MCF 10A (cell line): ENCODE measurements at places on chromosomes 12 and 14. TPM values are rescaled to one million over a fixed set of nuclear protein-coding genes. Genes with fewer than 3 reads are reported as not detected.

Gene FAM186B
- 0.30 and 0.64 TPM in 2 replicates for total RNA-seq

Gene PIWIL1
- total RNA-seq = not detected in 2 replicates

Gene CD163L1
- total RNA-seq = 2.1 and 3.5 TPM in 2 replicates

DNA sequence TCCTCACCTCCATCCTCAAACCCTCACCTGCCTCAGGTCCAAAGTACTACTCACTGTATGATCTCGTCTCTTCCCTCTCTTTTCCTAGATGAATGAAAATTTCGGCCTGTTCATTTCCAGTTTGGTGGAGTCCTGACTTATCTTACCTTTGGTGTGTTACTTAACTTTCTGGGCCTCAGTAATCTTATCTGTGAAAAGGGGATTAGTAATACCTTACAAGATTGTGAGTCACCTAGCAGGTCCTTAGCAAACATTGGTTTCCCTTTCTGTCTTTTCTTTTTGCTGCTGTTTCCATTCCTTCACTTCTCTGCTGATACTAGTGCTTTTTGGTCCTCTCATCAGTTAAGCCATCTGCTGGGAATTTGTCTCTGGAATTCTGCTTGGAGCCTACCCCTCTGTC lies 52.8 kb downstream of the AKAP6 start:
- no peaks in the 10 kb centered on the region for H3K27me3 ChIP-seq
- H3K27ac ChIP-seq = no peak overlapping the region
- no peaks in the 10 kb centered on the region for H3K36me3 ChIP-seq
- DNase-seq = no peak
- H3K4me3 ChIP-seq = no peak overlapping the region

DNA sequence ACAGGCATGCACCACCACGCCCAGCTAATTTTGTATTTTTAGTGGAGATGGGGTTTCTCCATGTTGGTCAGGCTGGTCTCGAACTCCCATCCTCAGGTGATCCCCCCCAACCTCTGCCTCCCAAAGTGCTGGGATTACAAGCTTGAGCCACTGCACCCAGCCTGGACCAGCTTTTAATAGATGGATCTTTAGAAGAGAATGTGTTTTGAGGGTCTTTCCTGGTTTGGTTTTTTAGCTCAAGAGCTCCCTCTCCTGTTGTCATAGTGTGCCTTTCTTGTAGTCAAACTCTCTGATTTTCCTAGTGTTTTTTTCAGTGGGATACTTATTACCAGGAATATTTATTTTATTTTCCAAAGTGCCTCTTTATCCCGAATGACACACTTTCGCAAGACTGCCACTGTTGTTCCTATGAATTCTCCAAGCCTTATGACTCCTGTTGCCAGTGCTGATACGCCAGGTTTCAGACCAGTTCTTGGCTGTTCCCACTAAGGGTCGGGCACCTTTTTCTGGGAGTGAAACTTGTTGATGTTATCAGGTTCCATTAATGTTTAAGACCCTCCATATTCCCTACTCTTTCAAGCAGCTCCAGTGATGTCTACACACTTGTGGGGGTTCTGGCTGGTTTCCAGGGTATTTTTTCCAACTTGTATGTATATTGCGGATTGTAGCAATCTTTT lies 31.5 kb upstream of the LIMA1 start:
- no peaks in the 10 kb centered on the region for H3K27me3 ChIP-seq
- DNase-seq = peak; percentile 39
- peaks cover 5% of the 10 kb centered on the region for H3K4me1 ChIP-seq
- no peak overlapping the region for H3K27ac ChIP-seq

DNA sequence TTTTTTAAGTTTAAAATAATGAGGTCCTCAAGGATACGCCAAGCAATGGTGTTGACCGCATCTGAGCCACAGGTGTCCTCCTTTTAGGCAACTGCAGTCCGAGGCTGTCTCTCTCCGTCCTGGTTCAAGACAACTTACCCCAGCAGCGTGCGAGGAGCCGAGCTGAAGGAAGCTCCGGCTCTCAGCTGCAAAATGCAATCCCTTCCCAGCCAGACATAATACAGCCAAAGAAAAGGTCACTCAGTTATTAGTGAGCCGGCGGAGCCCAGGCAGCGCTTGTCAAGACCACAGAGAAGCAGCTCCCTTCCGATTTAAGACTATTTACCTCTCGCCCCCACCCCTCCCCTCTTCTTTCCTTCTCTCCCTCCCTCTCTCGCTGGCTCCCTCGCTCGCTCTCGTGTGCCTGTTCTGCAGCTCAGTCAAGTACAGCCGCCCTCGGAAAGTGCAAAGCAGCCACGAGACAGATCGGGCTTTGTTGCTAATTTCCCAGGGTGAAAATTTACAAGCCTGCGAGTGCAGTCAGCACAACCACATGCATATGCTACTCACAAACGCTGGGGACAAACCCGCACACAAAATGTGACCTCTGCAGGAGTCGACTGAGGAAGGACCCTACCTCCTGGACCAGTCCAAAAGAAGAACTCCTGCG lies 363 bp upstream of the LMO3 start:
- H3K4me1 ChIP-seq = peaks cover 13% of the 10 kb centered on the region
- H3K4me3 ChIP-seq = peak overlapping the region; percentile 71
- H3K27ac ChIP-seq = no peak overlapping the region
- H3K36me3 ChIP-seq = no peaks in the 10 kb centered on the region
- H3K27me3 ChIP-seq = no peaks in the 10 kb centered on the region

DNA sequence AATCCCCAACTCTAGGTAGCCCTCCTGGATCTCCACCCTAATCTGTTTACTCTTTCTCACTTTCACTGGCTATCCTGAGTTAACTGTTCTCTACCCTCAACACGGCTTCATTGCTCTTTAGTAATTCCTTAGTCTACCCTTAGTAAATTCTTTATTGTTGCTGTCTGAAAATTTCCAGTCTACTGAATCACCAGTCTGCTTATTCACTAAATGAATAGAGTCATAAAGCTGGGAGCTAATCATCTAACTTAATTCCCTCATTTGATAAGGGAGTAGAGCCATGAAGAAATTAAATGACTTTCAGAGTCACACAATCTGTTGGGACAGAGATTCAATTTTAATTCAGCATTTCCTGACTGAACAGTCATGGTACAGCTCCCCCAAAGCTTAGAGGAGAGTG lies 36.5 kb downstream of the YEATS4 start:
- no peak for DNase-seq
- no peaks in the 10 kb centered on the region for H3K27me3 ChIP-seq
- H3K4me1 ChIP-seq = no peaks in the 10 kb centered on the region
- peaks cover 18% of the 10 kb centered on the region for H3K36me3 ChIP-seq
- no peak overlapping the region for H3K4me3 ChIP-seq
- no peak overlapping the region for H3K27ac ChIP-seq

DNA sequence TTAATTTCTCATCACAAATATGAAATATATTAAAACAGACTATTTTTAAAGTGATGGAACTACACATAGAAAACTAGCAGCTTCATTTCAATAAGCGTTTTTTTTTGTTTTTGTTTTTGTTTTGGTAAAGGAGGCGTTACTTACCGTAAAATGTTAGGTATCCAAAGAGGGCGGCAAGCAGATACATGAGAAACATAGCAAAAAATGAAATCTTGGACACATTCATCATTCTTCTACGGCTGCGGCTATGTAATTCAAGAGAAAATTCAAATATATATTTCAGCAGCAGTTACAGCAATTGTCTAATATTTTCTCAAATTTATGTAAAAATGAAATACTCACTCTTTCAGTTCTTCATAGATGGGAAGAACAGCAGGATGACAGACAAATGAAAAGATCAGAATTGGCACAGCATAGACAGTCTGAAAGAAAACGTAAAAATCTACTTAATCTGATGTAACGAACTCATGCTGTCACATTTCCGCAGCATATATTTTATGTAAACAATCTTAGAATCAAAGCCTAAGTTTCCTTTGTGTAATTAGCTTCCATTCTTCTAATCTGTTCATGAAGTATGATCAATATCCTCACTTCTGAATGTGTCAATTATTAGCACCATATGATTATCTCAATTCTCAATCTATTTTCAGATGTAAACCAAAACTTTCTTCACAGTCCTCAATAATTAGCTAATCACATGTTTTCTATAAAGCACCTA lies 8.8 kb downstream of the SLC38A2 start:
- DNase-seq = no peak
- H3K27ac ChIP-seq = no peak overlapping the region
- no peaks in the 10 kb centered on the region for H3K27me3 ChIP-seq
- peak overlapping the region; percentile 48 for H3K4me3 ChIP-seq
- peaks cover 24% of the 10 kb centered on the region for H3K4me1 ChIP-seq

- H3K27ac ChIP-seq = no peak overlapping the region
- peak; percentile 3 for DNase-seq
- no peaks in the 10 kb centered on the region for H3K36me3 ChIP-seq
These were observed 88.4 kb downstream of the MYF5 start for GRCh38 chr12:80805106-80805505.

DNA sequence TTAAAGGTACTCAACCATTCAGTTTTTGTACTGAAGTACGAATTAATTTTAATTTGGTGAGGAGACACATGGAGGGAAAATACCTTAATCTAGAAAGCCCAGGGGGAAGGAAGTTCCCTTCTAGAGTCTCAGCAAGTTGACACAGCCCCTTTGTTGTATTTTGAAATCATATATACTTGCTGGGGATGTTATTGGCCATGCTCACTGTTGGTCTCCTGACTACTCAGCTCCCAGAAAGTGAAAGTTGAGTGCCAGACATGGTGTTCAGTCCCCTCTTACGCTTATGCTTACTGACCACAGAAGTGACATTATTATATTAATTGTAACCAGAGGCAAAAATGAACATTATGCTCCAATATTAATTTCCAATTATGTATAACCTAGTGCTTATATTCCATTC lies 28.1 kb downstream of the ARF6 start:
- H3K27me3 ChIP-seq = no peaks in the 10 kb centered on the region
- H3K4me1 ChIP-seq = peaks cover 20% of the 10 kb centered on the region
- DNase-seq = no peak
- H3K4me3 ChIP-seq = no peak overlapping the region
- H3K27ac ChIP-seq = no peak overlapping the region
- H3K36me3 ChIP-seq = no peaks in the 10 kb centered on the region

GRCh38 chr12:106067606-106068205 lies 71.0 kb downstream of the NUAK1 start:
- H3K27ac ChIP-seq = no peak overlapping the region
- no peaks in the 10 kb centered on the region for H3K4me1 ChIP-seq
- H3K36me3 ChIP-seq = peaks cover 9% of the 10 kb centered on the region
- no peaks in the 10 kb centered on the region for H3K27me3 ChIP-seq

DNA sequence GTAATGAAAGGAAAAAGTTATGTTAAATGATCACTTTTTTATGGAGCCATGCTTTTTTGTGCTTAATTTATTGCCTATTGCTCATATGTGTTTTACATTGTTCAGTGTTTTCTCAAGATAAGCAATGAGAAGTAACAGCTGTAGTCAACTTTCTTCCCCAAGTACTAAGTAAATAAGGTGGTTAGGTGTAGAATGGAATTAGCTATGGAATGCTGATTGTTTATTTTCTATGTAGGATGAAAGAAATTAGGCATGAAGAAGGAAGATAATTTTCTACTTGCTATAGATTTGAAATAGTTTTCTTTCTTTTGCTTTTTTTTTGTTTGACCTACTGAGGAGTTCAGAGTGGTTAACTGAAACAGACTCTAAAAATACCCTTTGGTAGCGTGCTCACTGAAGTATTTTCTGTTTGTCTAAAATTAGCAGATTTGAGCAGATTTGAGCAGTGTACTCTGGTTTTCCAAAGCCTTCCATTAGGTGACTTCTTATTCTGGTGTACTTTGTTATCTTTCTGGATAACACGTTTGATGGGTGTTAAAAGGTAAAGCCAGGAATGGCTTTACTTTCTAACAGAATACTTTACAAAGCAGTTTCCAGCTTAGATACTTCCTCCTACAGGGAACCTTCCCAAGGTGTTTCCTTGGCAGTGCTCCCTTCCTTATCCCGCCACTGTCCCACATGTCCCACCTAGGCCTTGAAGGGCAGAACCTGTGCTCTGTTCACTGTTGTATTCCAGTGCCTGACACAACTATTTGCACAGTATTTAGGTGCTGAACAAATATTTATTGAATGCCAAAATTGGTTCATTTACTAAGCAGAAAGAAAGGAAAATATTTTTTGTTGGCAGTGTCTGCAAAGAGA lies 56.0 kb downstream of the RASSF3 start:
- no peak for DNase-seq
- no peak overlapping the region for H3K4me3 ChIP-seq
- peak overlapping the region; percentile 14 for H3K27ac ChIP-seq
- H3K36me3 ChIP-seq = no peaks in the 10 kb centered on the region

GRCh38 chr14:74892745-74893144 lies 11.0 kb downstream of the DLST start:
- no peaks in the 10 kb centered on the region for H3K27me3 ChIP-seq
- DNase-seq = no peak
- no peak overlapping the region for H3K4me3 ChIP-seq
- peaks cover 14% of the 10 kb centered on the region for H3K4me1 ChIP-seq

- no peak overlapping the region for H3K27ac ChIP-seq
- no peaks in the 10 kb centered on the region for H3K4me1 ChIP-seq
- H3K27me3 ChIP-seq = peaks cover 36% of the 10 kb centered on the region
- DNase-seq = no peak
- H3K36me3 ChIP-seq = no peaks in the 10 kb centered on the region
- H3K4me3 ChIP-seq = no peak overlapping the region
These were observed 435.0 kb downstream of the NELL2 start for GRCh38 chr12:44441155-44441554.

- no peaks in the 10 kb centered on the region for H3K36me3 ChIP-seq
- no peak overlapping the region for H3K27ac ChIP-seq
- H3K4me3 ChIP-seq = no peak overlapping the region
These were observed 355.6 kb downstream of the LRIG3 start for GRCh38 chr12:58564721-58565120.

GRCh38 chr14:33016613-33017012 lies 77.9 kb downstream of the NPAS3 start:
- no peak overlapping the region for H3K4me3 ChIP-seq
- no peaks in the 10 kb centered on the region for H3K27me3 ChIP-seq
- no peak for DNase-seq
- no peaks in the 10 kb centered on the region for H3K4me1 ChIP-seq
- H3K36me3 ChIP-seq = no peaks in the 10 kb centered on the region

GRCh38 chr12:78002878-78003277 lies 172.2 kb downstream of the NAV3 start:
- peak; percentile 4 for DNase-seq
- no peaks in the 10 kb centered on the region for H3K4me1 ChIP-seq
- H3K4me3 ChIP-seq = no peak overlapping the region
- no peak overlapping the region for H3K27ac ChIP-seq

DNA sequence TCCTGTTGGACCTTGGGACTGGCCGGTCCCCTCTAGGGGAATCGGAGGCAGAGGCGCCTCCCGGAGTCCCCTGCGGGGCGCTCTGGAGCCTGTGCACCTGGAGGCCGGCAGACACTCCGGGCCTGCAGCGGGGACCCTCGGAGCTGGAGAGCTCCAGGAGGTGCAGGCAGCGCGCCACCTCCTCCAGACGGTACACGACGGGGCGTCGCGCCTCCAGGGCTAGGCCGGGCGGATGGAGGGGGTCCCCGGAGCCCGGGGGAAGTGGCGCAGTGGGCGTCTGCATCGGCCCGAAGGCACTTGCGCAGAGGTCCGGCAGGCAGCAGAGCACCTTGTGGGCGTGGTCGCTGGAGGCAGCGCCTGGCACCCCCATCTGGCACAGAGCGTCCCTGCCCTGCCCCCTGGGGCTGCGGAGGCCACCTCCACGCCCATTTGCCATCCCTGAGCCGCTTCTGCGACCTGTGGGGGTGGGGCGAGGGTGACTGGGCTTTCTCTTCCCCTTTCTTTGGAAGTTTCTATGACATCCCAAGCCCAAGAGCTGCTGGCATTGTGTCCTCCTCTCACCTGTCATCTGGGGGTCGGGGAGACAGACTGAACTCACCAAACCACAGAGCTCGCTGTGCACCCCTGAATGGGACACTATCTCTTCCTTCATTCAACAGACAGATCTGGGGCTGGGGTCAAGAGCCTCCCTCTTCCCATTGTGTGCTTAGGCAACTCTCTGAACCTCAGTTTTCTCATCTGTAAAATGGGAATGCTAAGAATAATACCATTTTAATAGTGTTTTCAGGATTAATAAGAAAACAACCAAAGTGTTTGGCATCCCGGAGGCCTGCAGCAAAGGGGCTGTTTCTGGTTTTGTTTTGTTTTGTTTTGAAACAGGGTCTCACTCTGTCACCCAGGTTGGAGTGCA lies 37.5 kb upstream of the CORO1C start:
- no peak overlapping the region for H3K27ac ChIP-seq
- no peak for DNase-seq
- H3K27me3 ChIP-seq = no peaks in the 10 kb centered on the region
